Endothelial cell (in vitro differentiated cells): ENCODE measurements at places on chromosomes 13 and 19. TPM values are rescaled to one million over a fixed set of nuclear protein-coding genes. Genes with fewer than 3 reads are reported as not detected.

DNA sequence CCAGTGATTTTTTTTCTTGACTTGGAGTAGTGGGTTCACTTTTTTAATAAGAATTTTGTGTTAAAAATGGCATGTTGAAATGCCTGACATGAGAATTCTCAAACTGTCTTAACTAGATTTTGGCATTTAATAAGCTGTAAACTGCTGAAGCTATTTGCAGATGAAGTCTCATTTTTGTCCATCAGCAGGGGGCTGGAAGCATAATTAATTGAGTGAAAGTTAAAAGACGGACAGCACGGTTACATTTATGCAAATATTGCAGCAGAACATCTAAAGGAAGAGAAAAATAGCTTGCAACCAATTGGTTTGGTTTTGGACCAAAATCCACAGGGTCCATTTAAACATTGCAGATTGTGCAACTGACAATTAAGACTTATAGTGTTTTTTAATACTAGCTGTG lies 837.3 kb upstream of the KLHL1 start:
- DNase-seq = no peak

GRCh38 chr19:12664406-12665280 lies 1.9 kb downstream of the MAN2B1 start:
- DNase-seq = no peak

GRCh38 chr13:73879346-73880015 lies 254.7 kb downstream of the KLF12 start:
- no peak for DNase-seq

DNA sequence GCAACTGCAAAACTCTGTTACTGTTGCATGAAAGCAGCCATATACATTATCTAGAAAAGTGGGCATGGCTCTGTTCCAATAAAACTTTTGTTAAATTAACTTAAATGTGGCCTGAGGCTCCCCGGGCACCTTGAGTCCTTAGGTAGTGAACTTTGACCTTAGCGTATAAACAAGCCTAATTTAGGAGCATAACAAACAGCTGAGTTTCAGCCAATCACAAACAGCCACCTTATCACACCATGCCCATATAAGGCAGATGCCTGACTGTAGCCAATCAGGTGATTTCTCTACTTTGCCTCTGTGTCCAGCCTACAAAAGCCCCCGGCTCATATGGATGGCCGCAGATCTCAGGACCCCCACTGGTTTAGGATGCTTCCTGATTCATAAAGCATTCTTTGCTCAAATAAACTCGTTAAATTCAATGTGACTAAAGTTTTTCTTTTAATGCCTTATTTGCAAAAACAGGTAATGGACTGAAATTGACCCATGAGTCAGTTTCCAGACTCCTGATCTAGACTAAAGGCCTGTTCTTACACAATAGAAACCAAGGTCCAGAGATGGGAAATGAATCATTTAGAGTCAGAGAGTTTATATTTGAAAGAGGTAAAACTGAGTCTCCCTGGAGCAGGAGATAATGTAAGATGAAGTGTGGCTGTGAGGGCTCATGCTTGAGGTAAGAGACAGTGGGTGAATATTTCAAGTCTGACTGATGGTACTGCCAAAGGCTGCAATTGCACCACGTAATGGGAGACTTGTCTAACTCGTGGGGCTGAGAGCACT lies 130.2 kb downstream of the FGF9 start:
- DNase-seq = no peak

DNA sequence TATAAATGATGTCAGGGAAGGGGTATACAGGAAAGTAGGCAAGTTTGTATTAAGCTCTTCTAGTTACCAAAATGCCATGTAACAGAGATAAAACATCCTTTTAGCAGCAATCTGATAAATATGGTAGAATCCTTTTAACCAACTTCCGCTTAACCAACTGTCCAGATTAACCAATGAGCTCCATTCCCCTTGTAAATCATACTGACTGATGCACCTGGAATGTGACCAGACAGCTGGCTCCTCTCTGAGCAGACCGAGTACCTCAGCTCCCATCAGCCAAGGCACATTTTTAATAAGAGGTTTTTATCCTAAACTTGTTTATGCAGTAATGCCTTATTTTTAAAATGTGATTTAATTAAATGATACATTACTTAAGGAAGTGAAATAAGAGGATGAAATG lies 66.4 kb downstream of the KLF12 start:
- DNase-seq = no peak

DNA sequence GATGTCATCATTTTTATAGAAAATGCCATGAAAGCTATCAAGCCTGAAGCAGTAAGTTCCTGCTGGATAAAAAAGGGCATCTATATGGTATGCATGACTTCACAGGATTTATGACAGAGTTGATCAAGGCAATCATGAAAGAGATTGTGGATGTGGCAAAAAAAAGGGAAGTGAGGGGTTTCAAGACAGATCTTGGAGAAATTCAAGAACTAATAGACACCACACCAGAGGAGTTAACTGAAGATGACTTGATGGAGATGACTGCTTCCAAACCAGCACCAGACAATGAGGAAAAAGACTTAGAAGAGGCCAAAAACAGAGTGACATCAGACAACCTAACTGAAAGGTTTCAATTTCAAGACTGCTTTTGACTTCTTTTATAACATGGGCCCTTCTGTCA lies 691.1 kb upstream of the SLC10A2 start:
- DNase-seq = no peak

DNA sequence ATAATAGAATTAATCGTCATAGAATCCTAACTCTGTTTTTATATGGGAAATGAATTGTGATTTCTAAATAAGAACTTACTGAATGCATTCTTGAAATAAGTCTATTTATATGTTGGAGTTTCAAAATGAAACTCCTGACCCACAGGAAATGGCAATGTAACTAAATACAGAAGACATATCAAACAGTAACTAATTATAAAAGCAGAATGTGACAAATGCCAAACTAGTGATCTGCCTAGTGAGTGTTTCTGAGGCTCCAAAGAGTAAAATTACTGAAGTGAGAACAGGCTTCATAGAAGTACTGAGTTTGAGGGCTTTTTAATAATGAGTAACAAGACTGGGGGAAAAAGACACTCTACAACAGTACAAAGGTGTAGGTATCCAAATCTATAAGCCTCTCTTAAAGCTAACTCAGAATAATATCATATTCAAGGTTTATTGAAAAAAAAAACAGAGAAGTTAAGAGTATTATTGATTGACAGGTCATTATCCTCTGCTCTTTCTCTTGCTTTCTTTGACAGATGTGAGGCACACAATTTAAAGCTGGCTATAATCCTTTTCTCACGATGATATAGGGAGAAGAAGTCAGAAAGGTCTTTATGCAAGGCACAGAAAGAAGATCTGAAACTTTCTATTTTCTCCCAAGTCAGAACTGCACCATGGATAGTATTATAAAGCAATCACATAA lies 17.4 kb upstream of the ATXN8OS start:
- DNase-seq = no peak

GRCh38 chr13:44974056-44974793 lies 15.0 kb downstream of the NUFIP1 start:
- DNase-seq = no peak

GRCh38 chr19:47313754-47314295 lies 4.2 kb downstream of the C5AR1 start:
- DNase-seq = no peak

DNA sequence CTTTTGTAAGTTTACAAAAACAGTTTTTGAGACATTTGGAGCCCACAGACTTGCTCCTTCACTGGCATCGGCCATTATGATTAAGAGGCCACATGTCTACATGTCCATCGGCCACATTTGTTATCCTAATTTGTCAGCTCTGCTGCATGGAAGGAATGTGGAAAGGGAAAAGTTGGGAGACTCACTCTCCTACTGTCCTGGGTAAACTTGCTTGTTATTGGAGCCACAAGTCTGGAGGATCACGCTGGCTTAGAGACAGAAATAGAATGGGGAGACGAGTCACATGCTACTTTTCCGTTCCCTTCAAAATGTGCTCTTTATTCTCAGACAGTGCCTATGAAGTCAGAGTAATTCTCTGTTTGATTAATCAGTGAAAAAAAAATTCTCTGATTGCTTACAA lies 741.2 kb upstream of the PCDH9 start:
- DNase-seq = no peak

DNA sequence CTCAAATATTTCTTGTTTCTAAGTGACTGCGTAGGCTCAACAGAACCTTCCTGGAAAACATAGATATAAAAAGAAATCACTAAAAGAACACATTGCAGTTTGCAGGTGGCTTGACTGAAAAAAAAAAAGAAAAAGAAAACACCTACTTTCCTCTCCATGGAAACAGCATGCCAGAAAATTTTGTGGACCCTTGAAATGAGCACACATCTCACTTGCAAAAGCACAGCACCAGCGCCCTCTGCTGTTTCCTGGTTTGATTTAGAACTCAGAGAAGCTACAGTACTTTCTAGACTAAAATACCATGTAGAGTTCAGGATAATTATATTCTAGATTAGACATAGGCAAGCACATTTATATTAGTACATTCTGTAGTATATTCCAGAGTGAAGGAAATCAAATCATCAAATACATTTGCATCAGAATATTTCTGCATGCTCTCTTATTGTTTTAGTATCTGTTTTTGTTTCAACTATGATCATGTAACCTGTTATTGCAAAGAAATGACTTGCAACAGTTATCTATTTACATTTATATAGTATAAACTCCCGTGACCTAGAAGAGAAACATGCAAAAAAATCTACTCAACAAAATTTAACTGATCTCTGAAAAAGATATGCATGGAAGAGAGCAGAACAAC lies 22.3 kb upstream of the XPO4 start:
- peak; percentile 86 for DNase-seq

DNA sequence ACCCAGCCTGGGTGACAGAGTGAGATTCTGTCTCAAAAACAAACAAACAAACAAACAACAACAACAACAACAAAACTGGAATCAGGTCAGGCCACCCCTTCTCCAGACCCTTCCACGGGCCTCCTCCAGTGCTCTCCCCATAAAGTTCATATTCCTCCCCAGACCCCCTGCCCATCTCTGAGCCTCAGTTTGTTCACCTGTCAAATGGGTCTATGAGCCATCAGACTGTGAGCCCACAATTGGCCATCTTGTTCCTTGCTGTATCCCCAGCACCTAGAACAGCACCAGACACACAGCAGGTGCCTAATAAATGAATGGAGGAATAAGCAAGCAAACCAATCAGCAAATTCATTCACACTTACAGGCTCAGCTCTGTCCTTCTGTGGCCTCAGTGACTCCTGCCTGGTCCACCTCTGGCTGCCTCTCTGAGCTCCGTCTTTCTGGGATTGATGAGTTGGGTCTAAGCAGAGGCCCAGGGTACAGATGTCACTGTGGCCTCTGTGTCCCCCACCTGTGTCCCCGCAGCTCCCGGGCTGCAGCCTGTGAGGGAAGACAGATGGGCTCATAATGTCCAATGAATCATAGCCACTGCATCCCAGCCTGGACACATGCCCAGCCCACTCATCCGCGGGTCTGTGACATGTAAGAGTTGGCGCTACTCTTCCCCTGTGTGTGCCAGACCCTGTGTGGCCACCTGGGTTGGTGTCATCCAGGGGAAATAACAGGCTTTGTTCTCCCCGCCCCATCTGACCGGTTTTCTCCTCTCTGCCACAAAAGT lies 19.6 kb upstream of the PTPRS start:
- no peak for DNase-seq

- DNase-seq = no peak
Observed at GRCh38 chr13:109548374-109548773, 238.0 kb downstream of the IRS2 start.

GRCh38 chr13:35693134-35693784 lies 216.8 kb upstream of the MAB21L1 start:
- no peak for DNase-seq

The DENND1C gene
- total RNA-seq = 1.5 TPM

The ZNF274 gene
- total RNA-seq = 21.4 TPM

The CGB5 gene
- total RNA-seq = not detected

The RDH8 gene
- not detected for total RNA-seq

The PDCD5 gene
- total RNA-seq = 77.1 TPM

The ZNF98 gene
- not detected for total RNA-seq

The DAND5 gene
- 0.69 TPM for total RNA-seq

The MAP3K10 gene
- 20.6 TPM for total RNA-seq

The LILRA6 gene
- total RNA-seq = not detected

The CGB3 gene
- not detected for total RNA-seq
